ENCODE measurements at places on chromosomes 4 and X.

DNA sequence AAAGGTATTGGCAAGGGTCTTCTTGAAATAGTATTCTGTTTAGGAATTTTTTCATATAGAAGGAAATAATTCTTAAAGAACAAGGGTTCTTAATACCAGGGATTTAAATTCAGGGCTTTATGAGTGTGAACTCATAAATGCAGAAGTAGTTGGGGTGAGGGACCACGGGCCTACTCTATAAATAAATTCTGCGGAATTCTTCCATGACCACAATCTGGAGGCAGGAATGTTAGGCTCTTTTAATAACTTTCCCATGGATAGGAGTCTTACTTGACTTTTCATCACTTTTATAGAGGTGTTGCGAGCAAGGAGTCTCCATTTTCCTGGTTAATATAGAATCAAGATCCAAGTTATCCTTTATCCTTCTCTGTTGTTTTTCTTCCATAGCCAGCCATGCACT is 76.7 kb upstream of the SLC4A4 start:
- DNase-seq = no peak

DNA sequence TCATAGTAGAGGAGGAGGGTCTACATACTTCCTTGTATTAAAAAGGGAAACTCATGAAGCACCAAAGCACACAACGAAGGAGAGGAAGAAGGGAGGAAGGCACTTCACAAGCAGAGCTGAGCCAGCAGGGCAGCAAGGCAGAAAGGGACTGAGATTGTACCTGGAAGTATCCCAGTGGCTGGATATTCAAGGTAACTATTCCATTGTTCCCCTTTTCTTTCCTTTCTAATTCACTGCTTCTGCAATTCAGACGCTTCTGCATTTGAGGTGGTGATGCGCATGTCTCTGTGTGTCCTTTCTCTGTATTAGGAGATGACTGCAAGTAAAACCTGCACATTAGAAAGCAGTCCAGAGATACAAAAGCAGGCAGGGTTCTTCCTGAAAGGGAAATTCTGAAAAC is 54.9 kb downstream of the UBQLN2 start:
- DNase-seq = no peak

DNA sequence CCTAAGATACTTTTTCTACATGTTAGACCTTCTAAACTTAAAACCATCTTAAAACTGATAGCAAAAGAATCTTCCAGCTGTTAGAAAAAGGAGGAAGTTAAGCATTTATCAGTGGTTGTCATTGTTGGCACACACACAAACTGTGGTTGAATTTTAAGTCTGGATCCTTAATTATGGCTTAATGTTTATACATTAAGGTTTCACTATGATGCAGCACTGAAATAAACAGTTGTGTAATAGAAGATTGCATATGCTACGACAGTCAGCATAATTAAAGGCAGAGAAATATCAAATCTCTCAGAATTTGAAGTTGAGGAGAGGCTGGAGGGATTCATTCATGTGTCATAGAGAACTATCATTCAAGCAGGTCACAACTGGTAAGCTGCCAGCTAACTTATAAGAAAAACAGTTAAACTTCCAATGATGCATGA is 32.3 kb downstream of the ADGRA3 start:
- no peak for DNase-seq

DNA sequence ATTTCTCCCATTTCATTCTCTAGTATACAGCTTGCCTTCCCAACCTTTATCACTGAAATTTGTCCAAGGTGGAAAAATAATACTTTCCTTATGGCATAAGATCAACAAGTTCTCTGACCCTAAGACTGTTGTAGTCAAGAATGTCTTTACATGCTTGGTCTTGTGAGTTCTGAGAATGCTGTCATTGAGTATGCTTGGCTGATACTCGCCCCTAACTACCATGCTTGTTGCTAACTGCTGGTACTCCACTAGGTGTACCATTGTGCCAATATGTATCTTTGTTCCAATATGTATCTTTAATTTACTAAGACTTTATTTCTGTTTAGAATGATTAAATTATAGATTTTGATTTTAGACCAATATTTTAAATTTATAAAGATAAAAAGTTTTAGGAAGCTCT is 796.4 kb downstream of the PCDH7 start:
- no peak for DNase-seq

- DNase-seq = no peak
These were observed 3.3 kb upstream of the SORCS2 start for GRCh38 chr4:7189066-7189465.

DNA sequence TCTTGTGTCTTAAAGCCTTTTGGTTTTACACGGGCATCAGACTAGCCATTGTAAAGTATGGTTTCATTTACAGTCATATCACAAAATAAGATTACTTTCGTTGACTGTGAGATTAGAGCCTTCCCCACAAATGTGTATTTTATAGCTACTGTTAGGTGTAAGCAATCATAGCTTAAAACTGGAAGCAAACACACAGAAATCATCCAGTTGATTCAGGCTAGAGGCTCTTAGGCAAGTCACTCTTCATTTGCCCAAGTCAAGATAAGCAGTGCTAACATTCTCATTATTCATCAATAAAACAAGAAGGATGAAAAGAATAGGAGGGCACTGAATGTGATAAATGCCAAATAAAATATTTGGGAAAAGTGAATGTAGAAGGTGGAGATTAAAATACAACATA is 448.7 kb upstream of the FAM241A start:
- no peak for DNase-seq

- DNase-seq = no peak
These were observed 19.6 kb downstream of the SPANXA2 start for GRCh38 chrX:141609111-141609510.

DNA sequence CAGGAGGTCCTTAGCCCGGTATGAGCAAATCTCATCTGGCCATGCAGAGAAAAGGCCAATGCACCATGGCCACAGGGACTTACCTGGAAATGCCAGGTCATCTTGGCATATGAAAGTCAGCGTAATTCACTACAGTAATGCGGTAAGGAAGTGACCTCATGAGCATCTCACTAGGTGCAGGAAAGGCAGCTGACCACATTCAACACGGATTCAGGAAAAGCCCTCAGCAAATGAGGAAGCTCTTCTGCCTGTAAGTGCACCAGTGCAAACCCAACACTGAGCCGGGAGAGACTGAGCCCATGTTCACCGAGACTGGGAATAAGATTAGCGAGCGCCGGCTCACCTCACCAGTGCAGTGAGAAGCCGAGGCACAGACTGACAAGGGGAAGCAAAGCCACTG is 23.7 kb downstream of the LRPAP1 start:
- DNase-seq = no peak

- no peak for DNase-seq
These were observed 58.2 kb downstream of the ZNF827 start for GRCh38 chr4:145880355-145880960.

DNA sequence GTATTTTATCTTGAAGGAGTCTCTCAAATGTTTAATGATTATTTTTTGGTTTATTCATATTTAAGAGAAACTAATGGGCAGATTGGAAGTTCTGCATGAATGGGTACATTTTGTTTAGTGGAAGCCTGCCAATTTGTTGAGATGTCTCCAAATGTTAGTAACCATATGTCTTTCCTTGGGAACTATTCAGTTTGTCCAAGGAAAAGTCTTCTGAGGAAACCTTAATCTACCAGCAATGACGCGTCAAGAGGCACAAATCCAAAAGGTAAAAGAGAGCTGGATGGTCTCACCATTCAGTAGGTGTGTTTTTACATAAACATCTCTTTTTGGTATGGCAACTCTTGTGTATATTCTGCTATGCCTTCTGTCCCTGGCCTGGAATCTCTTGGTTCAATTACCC is 37.4 kb upstream of the NDST3 start:
- no peak for DNase-seq

- no peak for DNase-seq
These were observed 13.4 kb downstream of the TBC1D9 start for GRCh38 chr4:140742838-140743193.

- DNase-seq = no peak
These were observed 33.7 kb downstream of the FRMD7 start for GRCh38 chrX:132094164-132094563.

DNA sequence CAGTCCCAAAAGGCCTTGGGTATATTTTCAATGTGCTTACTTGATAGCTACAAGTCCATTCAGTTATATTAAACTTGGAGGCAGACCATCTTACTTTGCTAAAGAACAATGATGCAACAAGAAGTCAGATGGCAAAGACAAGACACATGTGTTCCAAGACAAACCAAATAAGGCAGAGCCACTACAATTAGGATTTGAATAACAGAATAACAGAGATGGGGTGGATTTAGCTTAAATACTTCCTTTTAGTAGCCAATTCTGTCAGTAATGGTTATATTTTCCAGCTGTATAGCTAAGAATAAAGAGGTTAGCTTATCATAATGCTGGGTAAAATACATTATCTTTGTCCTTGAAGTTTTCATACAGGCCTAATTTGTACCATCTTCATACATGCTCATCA is 37.7 kb upstream of the FRAS1 start:
- no peak for DNase-seq

DNA sequence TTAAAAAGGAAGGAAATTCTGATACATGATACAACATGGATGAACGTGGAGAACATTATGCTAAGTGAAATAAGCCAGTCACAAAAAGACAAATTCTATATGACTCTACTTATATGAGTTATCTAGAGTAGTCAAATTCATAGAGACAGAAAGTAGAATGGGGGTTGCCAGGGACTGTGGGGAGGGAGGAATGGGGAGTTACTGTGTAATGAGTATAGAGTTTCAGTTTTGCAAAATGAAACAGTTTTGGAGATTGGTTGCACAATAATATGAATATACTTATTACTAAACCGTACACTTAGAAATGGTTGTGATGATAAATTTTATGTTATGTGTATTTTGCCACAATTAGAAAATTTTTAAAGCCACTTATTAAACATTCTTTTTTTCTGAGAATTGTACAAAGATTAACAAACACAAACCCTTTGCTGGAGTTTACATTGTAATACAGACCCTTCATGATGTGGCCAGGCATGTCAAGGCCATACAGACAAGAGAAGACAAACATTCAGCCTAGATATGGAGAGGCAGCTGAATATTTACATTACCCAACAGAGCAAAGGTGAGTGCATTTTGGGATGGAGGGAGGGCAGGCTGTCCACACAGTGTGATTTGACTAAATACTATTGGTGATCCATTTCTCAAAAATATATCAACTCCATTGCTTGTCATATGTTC is 21.2 kb upstream of the GPC3 start:
- no peak for DNase-seq

GRCh38 chr4:141860974-141861373 is 224.6 kb downstream of the IL15 start:
- DNase-seq = no peak

All from ovary (tissue), 10 donors.